GF-D8 (cell line): ENCODE measurements at places on chromosomes 3 and 15.
A peak's percentile ranks its signal among the peaks of the same experiment; 100 is the strongest.

DNA sequence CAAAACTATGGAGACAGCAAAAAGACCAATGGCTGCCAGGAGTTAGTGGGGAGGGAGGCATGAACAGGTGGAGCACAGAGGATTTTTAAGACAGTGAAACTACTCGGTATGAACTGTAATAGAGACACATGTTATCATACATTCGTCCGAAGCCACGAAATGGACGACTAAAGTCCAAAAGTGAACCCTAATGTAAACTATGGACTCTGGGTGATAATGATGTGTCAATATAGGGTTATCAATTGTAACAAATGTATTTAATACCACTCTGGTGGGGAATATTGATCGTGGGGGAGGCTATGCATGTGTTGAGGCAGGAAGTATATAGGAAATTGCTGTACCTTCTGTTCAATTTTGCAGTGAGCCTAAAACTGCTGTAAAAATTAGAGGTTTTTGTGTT lies 107.0 kb downstream of the CPN2 start:
- no peak for DNase-seq

- no peak for DNase-seq
Observed at GRCh38 chr3:177929310-177929709, 606.9 kb upstream of the KCNMB2 start.

- DNase-seq: no peak
Observed at GRCh38 chr15:33201491-33202231, 7.1 kb upstream of the FMN1 start.

GRCh38 chr3:37491776-37492175 lies 317.4 kb upstream of the LRRFIP2 start:
- DNase-seq: no peak

GRCh38 chr3:48077815-48078214 lies 61.6 kb upstream of the MAP4 start:
- no peak for DNase-seq

DNA sequence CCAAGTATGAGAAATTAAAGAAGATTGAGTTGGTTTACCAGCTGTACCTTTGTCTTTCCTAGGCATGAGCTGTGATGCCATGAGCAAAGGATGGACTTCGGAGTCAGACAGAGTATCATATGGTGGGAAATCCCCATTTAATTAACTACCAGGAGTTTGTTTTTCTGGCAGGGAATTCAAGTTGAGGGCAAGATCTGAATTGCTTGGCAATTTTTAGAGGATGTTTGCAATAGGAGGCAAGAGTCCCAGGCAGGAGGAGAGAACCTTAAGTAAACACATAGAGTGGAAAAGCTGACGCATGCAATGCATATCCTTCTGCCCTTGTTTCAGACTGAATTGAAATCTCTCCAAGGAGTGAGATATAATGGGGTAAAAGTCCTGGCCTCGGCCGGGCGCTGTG lies 569.7 kb upstream of the MDFIC2 start:
- no peak for DNase-seq

DNA sequence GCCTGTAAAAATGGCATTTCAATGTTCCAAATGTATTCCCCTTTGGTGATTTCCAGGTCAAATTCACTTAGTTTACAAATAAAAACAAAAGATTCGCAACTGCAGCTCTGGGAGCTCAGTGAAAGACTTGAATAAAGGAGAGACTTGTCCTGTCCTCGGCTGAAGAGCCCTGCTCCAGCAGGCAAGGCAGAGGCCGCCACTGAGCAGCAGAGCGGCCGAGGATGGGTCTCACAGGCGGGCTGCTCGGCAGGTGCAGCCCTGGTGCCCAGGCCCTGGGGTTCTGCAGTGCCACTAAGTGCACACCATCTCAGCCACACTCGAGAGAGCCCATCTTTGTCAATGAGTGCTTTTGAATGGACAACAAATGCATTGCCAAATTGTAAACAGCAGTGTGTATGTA lies 856.2 kb downstream of the AGBL1 start:
- no peak for DNase-seq

- no peak for DNase-seq
Observed at GRCh38 chr3:31996195-31996594, 14.6 kb downstream of the ZNF860 start.

DNA sequence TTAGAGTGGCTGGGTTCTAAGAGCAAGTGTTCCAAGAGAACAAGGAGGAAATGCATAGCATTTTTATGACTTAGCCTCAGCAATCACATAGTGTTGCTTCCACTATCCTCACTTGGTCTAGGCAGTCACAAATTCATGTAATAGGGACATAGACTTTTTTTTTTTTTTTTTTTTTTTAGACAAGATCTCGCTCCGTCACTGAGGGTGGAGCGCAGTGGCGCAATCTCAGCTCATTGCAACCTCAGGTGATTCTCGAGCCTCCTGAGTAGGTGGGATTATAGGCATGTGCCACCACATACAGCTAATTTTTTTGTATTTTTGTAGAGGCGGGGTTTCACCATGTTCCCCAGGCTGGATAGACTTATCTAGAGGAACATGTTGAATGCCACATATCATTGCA lies 4.7 kb upstream of the GNB4 start:
- no peak for DNase-seq

DNA sequence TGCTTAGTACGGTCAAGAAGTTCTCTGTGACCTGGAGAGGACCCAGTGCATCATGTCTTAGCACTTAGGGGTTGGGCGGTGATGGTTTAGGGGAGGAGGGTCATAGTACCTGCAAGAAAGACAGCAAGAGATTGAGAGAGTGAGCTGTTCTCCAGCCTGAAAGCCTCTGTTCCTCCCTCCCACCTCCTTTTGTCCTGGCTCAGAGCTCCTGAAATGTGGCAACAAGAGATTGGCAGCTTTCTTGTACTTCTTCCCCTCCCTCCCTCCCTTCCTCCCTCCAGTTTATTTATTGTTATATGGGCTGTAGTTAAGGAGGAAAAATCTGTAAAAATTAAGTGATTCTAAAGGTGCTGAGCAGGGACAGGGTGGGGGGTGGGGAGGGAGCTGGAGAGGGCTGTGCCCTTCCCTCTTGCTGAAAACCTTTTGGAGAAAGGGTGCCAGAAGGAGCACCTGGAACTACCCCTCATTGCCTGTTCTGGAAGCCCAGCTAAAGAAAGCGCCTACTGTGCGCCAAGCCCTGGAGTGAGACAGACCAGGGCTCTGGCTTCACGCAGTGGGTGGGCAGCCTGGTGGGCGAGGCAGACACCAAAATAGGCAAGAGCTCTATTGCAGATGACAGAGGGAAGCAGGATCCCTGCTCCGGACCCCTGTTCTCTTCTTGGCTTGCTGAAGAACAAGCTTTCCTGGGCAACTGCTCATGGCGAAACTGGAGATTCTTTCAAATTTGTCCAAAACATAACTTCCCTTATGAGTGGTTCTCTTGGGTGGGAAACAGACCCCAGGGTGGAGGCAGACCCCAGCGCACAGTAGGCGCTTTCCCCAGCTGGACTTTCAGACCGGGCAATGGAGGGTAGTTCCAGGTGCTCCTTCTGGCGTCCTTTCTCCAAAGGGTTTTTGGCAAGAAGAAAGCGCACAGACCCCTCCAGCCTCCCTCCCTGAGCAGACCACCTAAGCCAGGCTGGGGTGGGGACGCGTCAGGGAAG lies 35.6 kb downstream of the LINGO1 start:
- DNase-seq: no peak

DNA sequence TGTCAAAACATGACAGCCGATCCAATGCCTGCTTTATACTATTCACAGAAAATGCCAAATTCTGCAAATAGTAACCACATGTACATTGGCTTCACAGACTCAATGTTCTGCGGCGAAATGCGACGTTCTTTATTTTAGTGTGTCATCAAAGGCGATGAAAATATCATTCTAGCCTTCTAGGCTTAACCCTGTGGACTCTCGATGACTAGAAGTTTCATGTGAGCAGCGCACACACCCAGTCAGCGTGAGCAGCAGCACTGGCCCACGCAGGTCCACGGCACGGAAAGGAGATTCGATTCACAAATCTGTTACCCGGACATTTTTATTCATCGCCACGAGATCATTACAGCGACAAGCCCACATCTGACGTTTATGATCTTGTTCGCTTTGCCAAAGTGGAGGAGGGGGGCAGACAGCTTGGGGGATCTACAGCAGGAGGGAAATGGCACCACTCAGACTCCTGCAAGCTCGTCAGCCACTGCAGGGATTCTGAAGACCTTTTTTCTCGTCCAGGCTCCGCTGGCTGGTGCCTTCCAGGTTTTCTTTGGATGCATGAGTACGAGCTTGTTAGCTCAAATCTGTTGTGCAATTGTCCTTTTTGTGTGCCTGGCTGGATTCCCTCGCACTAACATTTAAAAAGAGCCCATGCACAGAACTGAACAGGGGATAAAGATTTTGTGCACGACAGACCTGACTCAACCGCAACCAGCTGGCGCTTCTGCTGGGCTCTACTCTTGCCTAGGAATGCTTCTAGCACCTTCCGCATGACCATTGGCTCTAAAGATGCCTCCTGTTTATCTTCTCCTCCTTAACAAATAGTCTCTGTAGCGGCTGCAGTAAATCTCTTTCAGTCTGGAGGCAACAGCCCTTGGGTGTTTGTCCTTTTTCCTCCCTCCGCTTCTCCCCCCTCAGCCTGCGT lies 938.4 kb downstream of the MCTP2 start:
- DNase-seq: no peak

GRCh38 chr3:133477487-133477886 lies 77.6 kb downstream of the BFSP2 start:
- DNase-seq: no peak

DNA sequence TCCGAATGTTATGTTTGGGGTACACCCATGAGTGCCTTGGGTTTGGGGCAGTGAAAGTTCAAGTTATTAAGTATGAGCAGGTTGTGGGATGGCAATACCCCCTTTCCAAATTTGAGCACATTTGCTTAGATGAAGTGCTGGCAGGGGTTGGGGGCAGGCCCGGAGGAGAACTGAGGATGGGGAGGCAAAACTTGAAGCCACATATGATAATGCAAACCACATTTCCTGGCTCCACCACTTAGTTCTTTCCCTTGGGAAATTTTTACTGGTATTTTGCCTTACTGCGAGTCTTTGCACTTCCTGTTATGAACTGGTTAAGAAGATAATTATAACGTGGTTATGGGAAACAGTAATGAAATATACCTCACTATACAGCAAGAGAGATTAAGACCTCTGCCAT lies 336.0 kb upstream of the ONECUT1 start:
- no peak for DNase-seq

- DNase-seq: no peak
Observed at GRCh38 chr3:44970926-44971490, 5.0 kb downstream of the ZDHHC3 start.

- DNase-seq: peak; percentile 1
Observed at GRCh38 chr15:84099181-84099580, 136.4 kb upstream of the GOLGA6L4 start.

DNA sequence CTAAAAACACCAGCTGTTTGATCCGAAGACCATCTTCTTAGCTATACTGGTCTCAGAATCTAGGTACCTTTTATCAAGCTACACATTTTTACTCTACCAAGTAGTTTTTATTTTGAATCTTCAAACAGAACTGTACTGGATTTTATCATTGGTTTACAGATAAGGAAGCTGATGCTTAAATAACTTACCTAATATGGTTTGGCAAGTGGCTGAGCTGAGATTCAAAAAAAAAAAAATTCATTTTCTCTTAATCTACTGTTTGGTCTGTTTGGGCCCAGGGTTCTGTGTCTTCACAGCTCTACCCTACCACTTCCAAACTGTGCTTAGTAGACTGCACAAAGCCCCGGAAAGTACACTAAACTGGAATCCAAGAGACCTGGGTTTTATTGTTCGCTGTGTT lies 35.7 kb downstream of the ZNF860 start:
- no peak for DNase-seq

- DNase-seq: no peak
Observed at GRCh38 chr3:141900343-141900742, 23.9 kb downstream of the ATP1B3 start.

- DNase-seq: no peak
Observed at GRCh38 chr15:38391191-38391590, 62.7 kb upstream of the FAM98B start.

- DNase-seq: no peak
Observed at GRCh38 chr15:83747050-83747717, 93.3 kb downstream of the ADAMTSL3 start.

DNA sequence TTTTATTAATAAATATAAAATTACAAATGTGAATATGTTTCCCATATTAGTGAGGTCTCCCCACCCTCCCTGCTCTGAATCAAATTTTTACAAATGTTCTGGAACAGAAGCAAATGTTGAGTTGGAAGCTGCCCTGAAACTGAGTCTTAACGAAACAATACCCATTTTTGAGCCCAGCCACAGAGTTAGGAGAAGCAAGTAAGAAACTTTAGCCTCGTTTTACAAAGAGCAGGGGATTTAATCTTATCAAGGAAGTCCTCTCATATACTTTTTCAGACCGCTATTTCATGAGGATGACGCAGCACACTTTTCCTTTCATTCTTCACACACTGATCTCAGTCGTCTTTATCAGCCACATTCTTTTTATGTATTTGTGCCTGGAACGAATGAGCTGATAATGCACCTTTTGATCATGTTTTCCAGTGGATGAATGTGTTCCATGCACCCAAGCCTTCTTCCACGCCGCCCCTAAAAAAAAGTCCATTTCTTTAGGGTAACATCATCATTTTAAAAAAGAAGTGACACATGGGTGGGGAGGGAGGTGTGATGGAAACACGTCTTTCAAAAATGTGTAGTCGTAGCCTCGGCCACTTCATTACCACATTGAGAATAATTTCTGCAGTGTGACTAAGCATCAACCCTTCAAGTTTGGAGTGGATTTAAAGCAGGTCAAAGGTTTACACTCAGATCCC lies 48.1 kb downstream of the SETMAR start:
- DNase-seq: peak; percentile 23

DNA sequence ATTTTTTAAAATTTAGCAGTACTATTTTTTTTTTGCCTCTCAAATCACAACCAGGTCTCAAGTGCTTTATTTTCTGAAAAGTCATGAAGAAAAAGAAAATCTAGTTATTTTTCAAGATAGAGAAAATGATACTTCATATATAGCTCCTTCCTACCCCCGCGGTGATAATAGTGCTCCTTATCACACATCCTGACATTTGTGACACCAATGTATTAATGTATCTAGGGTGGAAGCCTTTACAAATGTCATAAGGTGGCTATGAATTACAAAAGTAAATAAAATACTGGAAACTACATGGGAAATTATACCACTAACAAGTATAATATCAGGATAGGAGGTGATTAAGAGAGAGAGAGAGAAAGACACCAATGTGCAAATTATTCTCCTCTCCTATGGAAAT lies 582.2 kb downstream of the UNC13C start:
- no peak for DNase-seq

DNA sequence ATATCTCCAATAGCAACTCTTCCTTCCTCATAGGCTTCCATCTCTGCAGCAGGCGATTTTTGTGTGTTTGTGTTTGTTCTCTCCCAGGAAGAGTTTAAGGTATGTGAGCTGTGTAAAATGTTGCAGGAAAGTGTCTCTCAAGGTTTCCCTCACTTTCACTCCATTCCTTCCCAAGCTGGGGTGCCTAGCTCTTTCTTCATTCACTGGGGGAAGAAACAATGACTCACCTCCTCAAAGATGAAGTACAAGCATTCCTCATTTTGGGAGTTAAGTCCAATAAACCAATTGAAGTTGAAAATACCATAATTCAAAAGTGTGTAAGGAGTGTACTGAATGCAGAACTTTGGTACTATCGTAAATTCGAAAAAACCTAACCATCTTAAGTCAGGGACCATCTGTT lies 422.7 kb upstream of the CFAP20DC start:
- DNase-seq: no peak

GRCh38 chr15:71333839-71334238 lies 218.6 kb downstream of the THSD4 start:
- DNase-seq: no peak

- no peak for DNase-seq
Observed at GRCh38 chr15:41115652-41116115, 396 bp downstream of the INO80 start.
